ENCODE measurements at places on chromosomes 3 and 15. TPM values are rescaled to one million over a fixed set of nuclear protein-coding genes. Genes with fewer than 3 reads are reported as not detected.

DNA sequence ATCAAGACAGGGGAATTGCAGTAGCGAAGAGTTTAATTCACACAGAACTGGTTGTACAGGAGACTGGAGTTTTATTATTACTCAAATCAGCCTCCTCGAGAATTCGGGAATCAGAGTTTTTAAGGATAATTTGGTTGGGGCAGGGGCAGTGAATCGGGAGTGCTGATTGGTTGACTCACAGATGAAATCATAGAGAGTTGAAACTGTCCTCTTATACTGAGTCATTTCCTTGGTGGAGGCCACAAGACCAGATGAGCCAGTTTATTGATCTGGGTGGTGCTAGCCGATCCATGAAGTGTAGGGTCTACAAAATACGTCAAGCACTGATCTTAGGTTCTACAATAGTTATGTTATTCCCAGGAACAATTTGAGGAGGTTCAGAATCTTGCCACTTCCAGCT, 5.3 kb upstream of the ZNF770 start:
- no peak for DNase-seq

- no peak for DNase-seq
Measured at GRCh38 chr3:30728143-30728542, 121.7 kb downstream of the TGFBR2 start.

DNA sequence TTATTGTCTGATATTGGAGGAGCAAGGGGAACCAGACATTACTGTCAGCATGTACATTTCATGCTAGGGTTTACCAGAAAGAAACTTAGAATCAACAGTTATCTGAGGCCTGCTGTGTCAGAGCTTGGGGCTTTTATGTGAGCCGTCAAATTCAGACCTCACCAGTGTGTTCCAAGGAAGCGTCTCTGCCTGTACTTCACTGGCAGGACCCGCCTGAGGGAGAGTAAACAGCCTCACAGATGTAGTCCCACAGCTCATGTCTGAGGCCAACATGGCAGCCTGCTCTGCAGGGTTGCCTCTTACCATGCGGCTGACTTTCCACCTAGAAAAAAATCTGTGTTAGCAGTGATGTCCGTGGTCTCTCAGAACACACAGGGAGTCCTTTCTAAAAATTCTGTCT, 74.3 kb downstream of the GHSR start:
- DNase-seq: no peak

DNA sequence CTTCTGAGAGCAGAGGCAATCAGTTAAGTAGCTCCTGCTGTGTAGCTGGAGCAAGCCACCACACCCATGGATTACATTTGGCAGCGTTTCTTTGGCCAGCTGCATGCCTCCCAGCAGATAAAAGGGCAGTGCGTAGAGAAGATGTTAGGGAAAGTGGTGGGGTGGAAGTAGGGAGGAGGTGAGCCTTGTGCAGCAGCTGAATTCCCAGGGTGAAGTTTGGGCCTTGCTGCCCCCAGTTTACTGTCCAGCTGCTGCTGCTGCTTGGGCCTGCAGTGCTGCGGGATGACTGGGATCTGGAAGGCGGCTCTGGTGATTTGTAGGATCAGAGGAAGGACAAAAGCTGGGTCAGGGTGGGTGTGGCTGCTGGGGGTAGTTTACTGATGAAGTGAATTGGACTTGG, 318.7 kb upstream of the C2CD4B start:
- DNase-seq: no peak

- no peak for DNase-seq
Measured at GRCh38 chr3:187447737-187448136, 79.6 kb downstream of the RTP4 start.

- no peak for DNase-seq
Measured at GRCh38 chr3:152459118-152459515, 190.4 kb downstream of the MBNL1 start.

The TEX55 gene
- not detected for polyA plus RNA-seq

The DAPK2 gene
- 3.3 TPM for polyA plus RNA-seq

All from thymus (tissue), 14 donors.